Suprapubic skin (tissue), 4 donors: ENCODE measurements at places on chromosomes 4 and X.

DNA sequence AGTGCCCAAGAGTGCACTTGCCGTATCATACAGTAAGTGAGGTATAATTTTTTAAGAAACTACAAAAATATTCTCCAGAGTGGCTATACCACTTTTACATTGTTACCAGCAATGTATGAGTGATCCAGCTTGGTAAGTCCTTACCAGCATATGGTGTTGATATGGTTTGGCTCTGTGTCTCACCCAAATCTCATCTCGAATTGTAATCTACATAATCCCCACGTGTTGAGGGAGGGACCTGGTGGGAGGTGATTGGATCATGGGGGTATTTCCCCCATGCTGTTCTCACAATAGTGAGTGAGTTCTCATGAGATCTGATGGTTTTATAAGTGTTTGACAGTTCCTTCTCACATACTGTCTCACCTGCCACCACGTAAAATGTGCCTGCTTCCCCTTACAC is 44.8 kb downstream of the RBMX start:
- no peak overlapping the region for H3K4me3 ChIP-seq
- no peaks in the 10 kb centered on the region for H3K4me1 ChIP-seq
- DNase-seq, result no peak
- H3K27ac ChIP-seq, result no peak overlapping the region
- H3K36me3 ChIP-seq, result no peaks in the 10 kb centered on the region

DNA sequence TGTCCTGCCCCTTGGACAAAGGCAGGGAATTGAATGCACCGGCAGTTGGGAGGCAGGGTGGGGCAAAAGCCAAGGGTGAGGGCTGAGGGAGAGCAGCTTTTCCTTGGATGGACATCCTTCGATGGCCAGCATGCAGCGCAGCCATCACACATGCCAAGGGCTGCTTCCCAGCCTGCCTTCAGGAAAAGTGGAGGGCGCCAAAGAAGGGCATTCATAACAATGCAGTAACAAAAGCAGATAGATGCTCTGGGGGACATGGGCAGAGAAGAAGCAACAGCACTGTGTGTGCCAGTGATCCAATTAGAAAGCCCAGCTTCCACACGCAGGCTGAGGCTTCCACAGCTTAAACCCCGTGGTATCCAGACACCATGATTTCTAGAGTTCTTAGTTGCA is 71.5 kb downstream of the TSPAN5 start:
- H3K4me3 ChIP-seq, result no peak overlapping the region
- H3K36me3 ChIP-seq, result no peaks in the 10 kb centered on the region
- no peak overlapping the region for H3K27ac ChIP-seq
- H3K4me1 ChIP-seq, result peaks cover 16% of the 10 kb centered on the region

DNA sequence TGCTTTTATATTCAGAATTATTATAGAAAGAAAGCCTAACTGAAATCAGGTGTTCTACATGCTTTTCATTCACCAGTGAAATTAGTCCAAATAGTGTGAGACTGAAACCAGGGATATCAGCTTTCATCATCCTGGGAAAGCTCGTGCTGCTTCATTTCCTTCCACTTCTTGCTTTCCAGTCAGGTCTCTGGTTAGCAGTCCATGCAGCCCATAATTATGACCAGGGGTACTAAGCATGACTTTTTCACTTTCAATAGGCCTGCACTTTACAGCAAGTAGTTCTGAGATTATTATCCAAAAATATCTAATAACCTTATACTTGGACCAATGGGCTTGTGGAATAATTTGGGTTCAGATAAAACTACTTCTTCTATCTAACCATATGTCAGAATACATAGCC is 673.2 kb upstream of the MAGEB2 start:
- DNase-seq, result no peak
- H3K27ac ChIP-seq, result no peak overlapping the region
- no peaks in the 10 kb centered on the region for H3K36me3 ChIP-seq
- no peaks in the 10 kb centered on the region for H3K4me1 ChIP-seq

- H3K36me3 ChIP-seq, result no peaks in the 10 kb centered on the region
- H3K27ac ChIP-seq, result no peak overlapping the region
- no peaks in the 10 kb centered on the region for H3K4me1 ChIP-seq
- no peak overlapping the region for H3K4me3 ChIP-seq
Measured at GRCh38 chr4:168335621-168336020, 17.1 kb upstream of the DDX60 start.

- H3K4me1 ChIP-seq, result no peaks in the 10 kb centered on the region
- H3K27ac ChIP-seq, result no peak overlapping the region
- H3K27me3 ChIP-seq, result no peaks in the 10 kb centered on the region
- no peak overlapping the region for H3K4me3 ChIP-seq
Measured at GRCh38 chrX:121260596-121261240, 213.3 kb downstream of the GLUD2 start.

DNA sequence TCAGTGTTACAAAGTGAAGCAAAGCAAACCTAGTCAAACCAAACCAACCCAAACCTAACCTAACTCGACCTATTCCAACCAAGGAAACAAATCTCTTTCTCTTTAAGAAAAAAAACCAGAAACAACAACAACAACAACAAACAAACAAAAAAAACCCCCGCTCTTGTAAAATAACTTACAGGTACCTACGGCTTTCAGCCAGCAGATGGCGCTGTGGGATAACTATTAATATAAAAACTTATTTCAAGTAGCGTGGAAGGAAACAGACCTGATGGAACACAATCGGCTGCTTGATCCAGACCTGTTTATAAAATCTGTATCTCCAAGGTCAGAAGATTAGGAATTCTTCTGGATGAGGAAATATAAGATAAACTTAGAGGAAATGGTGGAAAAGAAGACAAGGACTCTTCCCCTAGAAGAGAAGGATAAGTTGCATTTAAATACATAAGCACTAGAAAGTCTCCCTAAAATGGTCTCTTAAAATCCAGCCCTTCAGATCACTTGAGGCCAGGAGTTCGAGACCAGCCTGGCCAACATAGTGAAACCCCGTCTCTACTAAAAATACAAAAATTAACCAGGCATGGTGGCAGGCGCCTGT is 34.4 kb upstream of the CDKL5 start:
- no peaks in the 10 kb centered on the region for H3K27me3 ChIP-seq
- no peaks in the 10 kb centered on the region for H3K4me1 ChIP-seq
- DNase-seq, result peak; percentile 77
- no peak overlapping the region for H3K4me3 ChIP-seq
- H3K27ac ChIP-seq, result no peak overlapping the region

GRCh38 chr4:7803992-7804755 is 135.5 kb downstream of the AFAP1 start:
- DNase-seq, result peak; percentile 90
- H3K27me3 ChIP-seq, result no peaks in the 10 kb centered on the region
- peaks cover 24% of the 10 kb centered on the region for H3K4me1 ChIP-seq
- no peak overlapping the region for H3K4me3 ChIP-seq
- H3K36me3 ChIP-seq, result peaks cover 34% of the 10 kb centered on the region
- H3K27ac ChIP-seq, result no peak overlapping the region

GRCh38 chr4:47816748-47817147 is 21.1 kb downstream of the CORIN start:
- DNase-seq, result no peak
- H3K4me1 ChIP-seq, result peaks cover 4% of the 10 kb centered on the region
- no peaks in the 10 kb centered on the region for H3K27me3 ChIP-seq
- no peak overlapping the region for H3K27ac ChIP-seq
- H3K36me3 ChIP-seq, result no peaks in the 10 kb centered on the region

GRCh38 chr4:24664956-24665355 is 80.6 kb upstream of the DHX15 start:
- no peak overlapping the region for H3K4me3 ChIP-seq
- H3K27ac ChIP-seq, result no peak overlapping the region
- no peaks in the 10 kb centered on the region for H3K36me3 ChIP-seq
- DNase-seq, result no peak
- peaks cover 4% of the 10 kb centered on the region for H3K4me1 ChIP-seq

GRCh38 chrX:70432936-70433847 is 10.1 kb downstream of the GDPD2 start:
- no peaks in the 10 kb centered on the region for H3K36me3 ChIP-seq
- no peak for DNase-seq
- peak overlapping the region; percentile 69 for H3K27ac ChIP-seq
- H3K27me3 ChIP-seq, result no peaks in the 10 kb centered on the region
- H3K4me1 ChIP-seq, result peaks cover 9% of the 10 kb centered on the region

DNA sequence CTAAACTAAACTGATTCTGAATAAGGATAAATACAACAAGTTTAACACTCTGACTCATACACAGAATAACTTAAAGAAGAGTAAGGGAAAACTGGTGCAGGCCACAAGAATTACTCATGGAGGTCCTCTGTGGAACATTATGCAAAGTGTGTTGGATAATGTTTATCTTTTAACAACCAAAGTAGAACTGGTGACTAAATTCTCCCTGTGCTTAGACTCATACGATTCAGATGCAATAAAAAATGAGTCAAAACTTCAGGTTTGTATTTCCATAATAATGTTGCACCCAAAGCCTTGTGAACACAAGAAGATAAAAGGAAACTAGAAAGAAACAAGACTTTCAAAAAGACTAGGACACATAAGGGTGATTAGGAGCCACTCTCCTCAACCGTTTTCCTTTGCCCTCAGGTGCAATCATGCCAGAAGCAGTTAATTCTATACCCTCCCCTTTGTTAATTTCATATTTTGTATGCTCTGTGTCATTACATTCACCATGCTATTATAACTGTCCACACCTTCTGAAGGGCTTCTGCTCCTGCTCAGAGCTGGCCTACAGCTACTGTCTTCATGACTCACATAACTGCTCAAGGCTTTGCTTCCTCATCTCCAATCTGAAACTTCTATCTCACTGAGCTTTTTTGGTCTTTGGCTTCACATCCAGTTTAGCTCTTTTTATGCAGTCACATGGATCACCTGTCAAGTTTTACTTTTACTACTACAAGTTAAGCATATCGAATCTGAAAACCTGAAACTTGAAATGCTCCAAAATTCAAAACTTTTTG is 60.2 kb downstream of the KCNIP4 start:
- no peaks in the 10 kb centered on the region for H3K4me1 ChIP-seq
- no peak overlapping the region for H3K4me3 ChIP-seq
- H3K27ac ChIP-seq, result no peak overlapping the region
- DNase-seq, result no peak

DNA sequence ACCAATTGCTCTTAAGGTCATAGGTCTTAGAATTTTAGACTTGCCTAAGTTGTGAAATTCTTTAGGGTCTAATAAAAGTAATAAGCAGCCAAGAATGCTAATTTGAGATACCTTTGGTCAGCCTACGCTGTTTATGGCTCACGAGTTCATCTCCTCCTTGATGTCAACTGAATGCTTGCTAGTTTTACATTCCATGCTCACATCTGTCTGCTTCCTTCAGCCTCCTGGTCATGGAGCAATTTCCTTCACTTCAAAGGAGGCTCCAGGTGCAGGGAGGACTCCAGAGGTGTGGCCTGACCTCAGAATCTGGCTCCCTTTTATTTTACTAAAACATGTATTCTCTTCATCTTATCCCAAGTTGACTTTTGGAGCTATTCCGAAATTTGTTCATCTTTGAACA is 23.3 kb upstream of the LNX1 start:
- no peak overlapping the region for H3K4me3 ChIP-seq
- no peak overlapping the region for H3K27ac ChIP-seq
- no peaks in the 10 kb centered on the region for H3K4me1 ChIP-seq
- no peaks in the 10 kb centered on the region for H3K36me3 ChIP-seq
- no peak for DNase-seq

DNA sequence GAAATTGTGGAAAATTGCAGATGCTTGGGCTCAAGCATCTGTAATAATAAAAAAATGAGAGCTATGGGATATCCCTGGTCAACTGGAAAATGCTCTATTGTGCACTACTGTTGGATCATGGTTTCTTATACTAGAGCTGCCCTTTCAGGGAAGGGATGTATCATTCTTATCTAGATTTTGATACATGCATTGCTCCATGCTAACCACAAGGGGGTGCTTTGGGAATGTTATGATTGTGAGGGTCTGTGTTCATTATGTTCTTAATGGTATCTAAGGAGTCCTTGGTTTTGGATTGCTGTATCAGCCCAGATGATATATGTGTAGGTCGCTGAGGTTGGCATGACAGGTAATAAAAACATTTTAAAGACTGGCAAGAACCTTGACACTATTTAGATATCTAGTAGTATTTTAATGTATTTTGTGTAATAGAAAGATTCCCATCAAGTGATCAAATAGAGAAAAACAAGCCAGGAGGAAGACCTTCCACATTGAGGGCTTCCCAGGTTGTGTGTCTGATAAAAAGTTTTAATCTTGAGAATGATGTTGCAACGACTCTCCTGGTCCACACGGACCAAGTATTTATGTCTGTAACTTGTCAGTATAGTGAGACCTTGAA is 49.2 kb upstream of the TLR2 start:
- peaks cover 50% of the 10 kb centered on the region for H3K36me3 ChIP-seq
- H3K27me3 ChIP-seq, result no peaks in the 10 kb centered on the region
- DNase-seq, result no peak
- H3K4me3 ChIP-seq, result no peak overlapping the region
- H3K4me1 ChIP-seq, result no peaks in the 10 kb centered on the region
- no peak overlapping the region for H3K27ac ChIP-seq

DNA sequence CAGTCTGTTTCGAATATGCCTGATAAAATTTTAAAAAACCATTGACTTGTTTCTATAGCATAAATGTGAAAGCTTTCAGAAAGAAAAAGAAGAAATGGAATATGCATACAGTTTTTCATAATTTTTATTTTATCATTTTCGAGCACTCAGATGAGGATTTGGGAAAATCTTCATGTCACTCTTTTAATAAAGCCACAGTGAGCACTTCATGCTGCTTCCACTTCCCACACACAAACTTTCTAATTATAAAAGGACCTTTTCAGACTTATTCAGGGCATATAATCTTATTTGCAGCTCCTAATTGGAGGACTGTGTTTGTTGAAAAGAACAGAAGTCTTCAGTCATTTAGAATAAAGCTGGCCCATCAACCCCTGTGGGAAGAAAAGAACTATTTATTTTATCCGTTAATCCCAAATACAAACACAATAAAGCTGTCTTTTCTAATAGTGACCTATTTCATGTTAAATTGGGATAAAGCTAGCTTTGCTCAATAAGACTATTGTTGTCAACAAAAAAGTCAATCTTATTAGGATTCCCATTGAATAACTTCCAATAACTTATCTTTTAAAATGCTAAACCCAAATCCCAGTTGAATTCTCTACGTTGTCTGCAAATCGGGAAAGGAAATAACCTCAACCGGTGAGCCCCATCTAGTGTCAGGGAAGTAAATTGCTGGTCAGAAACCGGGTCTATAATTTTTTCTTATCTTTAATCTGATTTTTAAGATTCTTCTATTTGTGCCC is 211.5 kb downstream of the PDGFRA start:
- H3K27me3 ChIP-seq, result no peaks in the 10 kb centered on the region
- DNase-seq, result no peak
- H3K27ac ChIP-seq, result peak overlapping the region; percentile 18

GRCh38 chr4:38094419-38094818 is 134.2 kb downstream of the PTTG2 start:
- no peaks in the 10 kb centered on the region for H3K4me1 ChIP-seq
- H3K27ac ChIP-seq, result no peak overlapping the region
- H3K4me3 ChIP-seq, result no peak overlapping the region
- no peaks in the 10 kb centered on the region for H3K27me3 ChIP-seq
- DNase-seq, result no peak
- no peaks in the 10 kb centered on the region for H3K36me3 ChIP-seq
